ENCODE measurements at places on chromosomes 6 and 20. TPM values are rescaled to one million over a fixed set of nuclear protein-coding genes. Genes with fewer than 3 reads are reported as not detected.

- no peak for DNase-seq
These were observed 68.7 kb downstream of the ATRN start for GRCh38 chr20:3539311-3540107.

DNA sequence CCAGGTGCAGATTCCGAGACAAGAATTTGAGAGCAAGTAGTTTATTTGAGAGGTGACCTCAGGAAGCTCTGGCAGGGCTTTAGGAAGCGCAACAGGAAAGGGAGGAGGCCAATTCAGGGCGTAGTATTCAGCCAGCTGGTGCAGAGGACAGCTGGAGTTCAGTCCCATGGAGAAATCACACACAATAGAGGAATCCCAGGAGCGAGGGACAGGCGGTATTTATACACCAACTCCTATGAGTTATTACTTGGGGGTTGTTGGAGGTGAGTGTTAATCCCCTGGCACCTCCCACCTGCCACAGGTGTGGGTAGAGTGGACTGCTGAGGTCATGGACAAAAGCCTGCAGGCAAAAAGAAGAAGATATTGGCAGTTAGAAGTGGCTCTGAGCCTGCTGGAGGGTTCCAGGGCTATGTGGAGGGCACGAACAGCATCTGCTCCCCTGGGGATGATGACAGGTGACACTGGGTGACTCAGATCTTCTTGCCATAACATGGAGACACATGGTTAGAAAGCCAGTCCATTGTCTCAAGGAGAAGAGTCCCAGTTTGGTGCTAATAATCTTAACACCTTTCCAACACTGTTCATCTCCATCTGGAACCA, 13.9 kb upstream of the SULF2 start:
- DNase-seq, result no peak

DNA sequence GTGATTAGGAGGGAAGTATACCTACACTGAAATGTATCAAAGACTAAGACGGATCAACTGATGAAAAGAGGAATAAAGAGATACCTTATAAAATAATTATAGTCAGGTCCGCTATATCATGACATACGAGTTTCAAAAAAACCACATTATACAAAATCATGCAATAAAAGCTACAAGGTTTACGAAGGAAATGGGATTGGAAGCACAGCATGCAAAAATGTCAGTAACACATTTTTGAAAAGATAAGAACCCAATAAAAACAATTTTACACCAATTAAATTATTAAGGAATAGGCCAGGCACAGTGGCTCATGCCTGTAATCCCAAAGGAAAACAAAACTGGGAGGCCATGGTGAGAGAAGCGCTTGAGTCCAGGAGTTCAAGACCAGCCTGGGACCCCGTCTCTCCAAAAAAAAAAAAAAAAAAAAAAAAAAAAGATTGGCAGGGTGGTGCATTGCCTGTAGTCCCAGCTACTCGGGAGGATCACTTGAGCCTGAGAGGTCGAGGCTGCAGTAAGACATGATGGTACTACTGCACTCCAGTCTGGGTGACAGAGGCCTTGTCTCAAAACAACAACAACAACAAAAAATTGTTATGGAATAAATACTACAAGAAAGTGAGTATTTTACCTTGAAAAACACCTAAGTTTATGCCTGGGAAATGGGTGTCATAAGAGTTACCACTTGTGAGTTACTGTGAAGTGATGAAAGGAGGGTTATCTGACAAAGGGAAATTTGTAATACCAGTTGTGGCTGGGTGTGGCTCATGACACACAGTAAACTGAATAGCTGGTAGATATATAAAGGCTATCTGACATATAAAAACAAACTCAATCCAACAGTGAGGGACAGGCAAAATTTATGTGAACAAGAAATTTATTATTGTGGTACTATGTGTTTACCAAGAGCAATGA, 45.2 kb downstream of the RANBP9 start:
- DNase-seq, result no peak

- DNase-seq, result no peak
These were observed 30.1 kb downstream of the HDDC2 start for GRCh38 chr6:125271486-125272159.

GRCh38 chr6:70215460-70216108, 87.3 kb downstream of the COL9A1 start:
- no peak for DNase-seq

DNA sequence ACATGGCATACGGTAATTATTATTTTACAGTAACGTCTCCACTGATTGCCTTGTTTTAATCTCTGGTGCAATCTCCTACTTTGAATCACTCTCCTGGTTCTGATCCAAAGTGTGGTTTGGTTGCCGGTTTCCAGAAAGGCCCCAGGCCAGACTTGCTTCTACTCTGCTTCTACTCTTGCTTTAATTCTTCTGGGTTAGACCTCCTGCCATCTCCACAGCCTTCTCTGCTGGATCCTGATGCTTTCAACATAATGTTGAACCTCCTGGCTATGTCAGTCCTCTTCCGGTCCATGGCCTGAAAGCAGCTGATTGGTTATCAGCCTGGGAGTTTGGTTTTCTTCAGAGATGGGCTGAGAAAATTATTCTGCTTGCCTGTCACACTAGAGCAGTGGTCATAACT, 266.5 kb upstream of the RIMS1 start:
- no peak for DNase-seq

DNA sequence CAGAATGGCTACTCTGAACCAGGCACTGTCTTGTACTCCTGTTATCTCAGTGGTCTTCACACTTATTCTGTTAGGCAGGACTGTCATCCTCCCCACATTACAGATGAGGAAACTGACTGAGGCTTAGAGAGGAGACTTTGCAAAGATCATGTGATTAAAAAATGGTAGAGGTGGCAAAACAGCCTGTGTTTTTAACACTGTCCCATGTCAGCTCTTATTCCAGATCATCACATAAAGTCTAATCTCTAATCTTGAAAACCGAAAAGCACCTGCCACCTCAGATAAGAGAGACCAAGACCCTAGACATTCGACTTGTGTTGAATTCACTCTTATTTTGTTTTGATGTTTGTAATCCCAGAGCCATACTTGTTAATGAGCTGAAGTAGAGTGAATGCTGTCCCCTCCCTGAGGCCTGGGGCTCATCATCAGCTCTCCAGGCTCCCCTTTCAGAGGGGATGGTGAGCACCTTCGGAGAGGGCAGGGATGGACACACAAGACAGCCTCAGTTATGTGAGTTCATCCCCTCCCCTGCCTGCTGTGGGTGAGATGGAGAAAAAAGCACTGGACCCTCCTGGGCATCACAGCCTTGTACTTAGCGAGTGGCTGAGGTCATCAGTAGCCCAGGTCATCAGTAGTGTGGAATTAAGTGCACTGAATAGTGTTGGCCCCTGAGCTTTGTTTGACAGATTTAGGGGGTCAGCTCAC, 30.6 kb downstream of the MTHFD1L start:
- DNase-seq, result no peak

- no peak for DNase-seq
These were observed 137.9 kb downstream of the AGPAT4 start for GRCh38 chr6:161135695-161136591.

- DNase-seq, result no peak
These were observed 202.0 kb downstream of the ZFAND3 start for GRCh38 chr6:38021571-38021970.

GRCh38 chr6:44342489-44342888, at the start of gene SPATS1:
TSS of gene SPATS1 (plus strand) at chr6:44342650. CDS start at chr6:44343096, 446 bp downstream.
- peak; percentile 36 for DNase-seq

GRCh38 chr6:86730216-86730615, 207.1 kb upstream of the HTR1E start:
- DNase-seq, result no peak

- no peak for DNase-seq
These were observed 116.1 kb downstream of the PRND start for GRCh38 chr20:4837760-4838159.

GRCh38 chr6:166168616-166169548, 1.2 kb upstream of the TBXT start:
- DNase-seq, result no peak

GRCh38 chr6:19231878-19232561, 605.1 kb upstream of the ID4 start:
- DNase-seq, result no peak

- peak; percentile 45 for DNase-seq
These were observed 33.7 kb upstream of the IYD start for GRCh38 chr6:150334790-150335783.

DNA sequence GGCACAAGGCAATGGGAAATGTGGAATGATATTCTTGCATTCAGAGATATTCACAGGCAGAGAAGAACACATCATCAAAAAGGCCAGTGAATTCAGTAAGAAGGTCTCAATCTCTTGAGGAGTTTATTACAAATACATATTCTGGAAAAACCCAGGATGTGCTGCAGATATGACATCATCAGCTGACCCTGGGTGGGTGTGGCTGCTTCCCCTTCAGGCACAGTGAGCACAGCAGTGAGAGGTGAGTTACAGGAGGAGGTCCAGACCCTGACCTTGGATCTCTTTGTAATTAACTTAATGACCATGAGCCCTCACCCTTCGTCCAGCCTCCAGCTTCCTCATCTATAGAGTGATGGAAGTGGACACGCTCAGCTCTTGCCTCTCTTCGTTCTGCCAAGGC, 147.5 kb upstream of the SYNDIG1 start:
- no peak for DNase-seq

GRCh38 chr6:143603455-143603854, 74.3 kb upstream of the PHACTR2 start:
- no peak for DNase-seq

DNA sequence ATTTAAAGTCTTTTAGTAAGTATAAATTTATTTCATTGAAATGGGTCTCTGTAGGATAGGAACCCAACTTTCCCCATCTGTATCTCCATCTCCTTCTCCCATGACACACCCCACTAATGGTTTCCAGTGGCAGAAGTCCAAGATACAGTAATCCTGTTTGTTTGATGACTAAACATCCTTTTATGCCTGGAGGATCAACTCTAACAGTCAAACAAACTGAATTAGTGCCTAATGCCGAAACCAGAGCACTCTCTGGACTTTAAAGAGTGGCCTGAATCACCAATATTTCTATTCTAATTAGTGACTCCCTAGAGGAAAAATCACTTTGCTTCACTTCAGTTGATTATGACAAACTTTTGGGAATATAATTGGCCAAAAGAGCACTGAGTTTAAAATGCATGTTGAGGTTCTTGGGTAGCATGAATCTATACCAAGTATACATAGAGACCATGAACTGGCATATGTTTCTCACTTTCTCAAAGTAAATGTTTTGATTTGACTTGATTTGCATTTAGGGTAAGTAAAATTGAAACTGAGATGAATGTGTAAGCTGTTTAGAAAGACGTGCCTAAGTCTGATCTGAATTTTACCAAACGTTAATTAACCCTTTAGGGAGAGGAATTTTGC, 776.4 kb upstream of the NRSN1 start:
- DNase-seq, result no peak

DNA sequence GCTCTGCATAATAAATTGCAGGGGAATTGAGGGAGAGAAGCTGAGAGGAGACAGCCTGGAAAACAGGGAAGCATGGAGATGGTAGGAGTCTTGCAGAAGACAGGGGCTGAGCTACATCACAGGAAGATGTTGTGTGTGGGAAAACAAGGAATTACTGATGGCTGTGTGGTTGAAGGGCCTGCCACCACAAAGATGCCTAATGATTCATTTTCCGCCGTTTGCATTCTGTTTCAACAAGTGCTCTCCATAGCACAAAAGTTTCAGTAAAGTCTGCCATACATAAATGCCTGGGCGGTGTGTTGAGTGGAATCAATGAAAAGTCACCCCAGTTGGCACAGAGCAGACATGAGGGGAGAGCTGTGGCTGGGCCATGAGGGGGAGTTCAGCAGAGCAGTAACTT, 5.6 kb upstream of the KLHL31 start:
- no peak for DNase-seq

DNA sequence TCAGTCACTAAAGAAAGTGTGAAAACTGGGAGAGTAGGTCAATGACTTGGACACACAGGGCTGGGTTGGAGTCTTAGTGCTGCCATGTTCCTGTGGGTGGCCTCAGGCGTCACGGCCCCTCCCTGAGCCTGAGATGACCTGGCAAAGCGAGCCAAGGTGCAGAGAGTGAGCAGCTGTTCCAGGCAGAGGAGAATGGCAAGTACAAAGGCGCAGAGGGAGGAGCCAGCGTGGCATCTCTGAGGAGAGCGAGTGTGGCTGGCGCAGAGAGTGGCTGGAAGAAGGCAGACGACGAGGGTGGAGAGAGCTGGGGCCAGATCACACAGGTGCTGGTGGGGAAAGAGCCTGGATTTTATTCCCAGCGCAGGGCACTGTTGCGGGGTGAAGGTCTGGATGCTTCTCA, 20.6 kb upstream of the CHMP4B start:
- no peak for DNase-seq

- no peak for DNase-seq
These were observed 24.5 kb upstream of the HLA-A start for GRCh38 chr6:29917857-29918256.

DNA sequence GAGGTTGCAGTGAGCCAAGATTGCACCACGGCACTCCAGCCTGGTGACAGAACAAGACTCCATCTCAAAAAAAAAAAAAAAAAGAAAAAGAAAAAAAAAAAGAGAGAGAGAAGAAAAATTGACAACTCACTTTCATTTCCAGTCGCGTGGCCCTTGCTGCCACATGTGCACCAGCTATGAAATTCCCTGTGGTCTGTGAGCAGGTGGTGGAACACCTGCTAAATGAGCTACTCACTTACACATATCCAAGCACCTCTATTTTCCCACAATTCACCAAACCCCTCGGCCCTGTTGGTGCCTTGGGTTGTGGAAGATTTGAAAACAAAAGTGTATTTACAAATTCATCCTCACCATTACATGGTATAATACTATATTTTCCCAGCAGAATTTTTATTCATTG, 105.2 kb upstream of the ASF1A start:
- DNase-seq, result no peak

SLC35F1 gene
- total RNA-seq, result 0.09 TPM

SIRPG gene
- 0.42 TPM for total RNA-seq

LY6G5C gene
- 0.59 TPM for total RNA-seq

OR2J3 gene
- not detected for total RNA-seq

Measured in liver (tissue), 10 donors.